ENCODE measurements at places on chromosomes 13 and 19.

- DNase-seq, result no peak
These were observed 457.1 kb downstream of the KLF12 start for GRCh38 chr13:73677048-73677601.

GRCh38 chr13:92103689-92104153 lies 705.3 kb downstream of the GPC5 start:
- no peak for DNase-seq

DNA sequence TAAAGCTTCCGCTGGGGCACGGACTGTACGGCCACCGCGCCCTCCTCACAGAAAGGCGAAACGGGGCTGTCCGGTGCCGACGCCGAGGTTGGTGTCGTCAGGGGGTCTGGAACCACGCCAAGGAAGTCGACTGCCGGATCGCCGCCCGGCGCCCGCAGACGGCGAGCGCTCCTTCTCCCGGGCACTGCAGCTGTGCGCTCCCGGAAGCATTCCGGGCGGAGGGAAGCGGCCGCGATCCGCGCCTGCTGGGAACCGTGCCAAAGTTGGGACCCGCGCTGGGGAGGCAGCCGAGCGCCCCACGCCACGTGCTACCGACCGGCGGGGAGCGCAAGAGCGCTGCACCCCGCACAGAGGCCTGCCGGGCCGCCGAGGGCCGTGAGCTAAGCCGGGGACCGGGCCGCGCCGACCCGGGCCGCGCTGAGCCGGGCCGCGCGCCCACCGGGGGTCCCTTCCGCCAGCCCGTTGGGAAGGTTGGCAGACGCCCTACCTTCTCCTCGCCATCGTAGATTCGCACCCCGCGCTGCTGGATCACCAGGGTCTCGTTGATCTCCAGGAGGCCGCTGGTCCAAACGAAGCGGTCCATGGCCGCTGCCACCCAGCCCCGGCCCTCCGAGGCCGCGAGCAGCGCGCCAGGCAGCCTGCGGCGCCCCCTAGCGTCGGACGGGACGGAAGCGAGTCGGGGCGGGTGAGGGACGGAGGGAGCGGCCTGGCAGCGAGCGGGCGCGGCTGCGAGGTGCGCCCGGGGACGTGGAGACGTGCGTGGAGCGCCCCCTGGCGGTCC lies at the start of gene VPS36:
Gene VPS36, minus strand, starts transcription at position 623 of the 781 bp plus-strand sequence. Its CDS starts 40 bp downstream, at position 583.
- DNase-seq, result peak; percentile 93

- no peak for DNase-seq
These were observed 11.0 kb downstream of the ZNF552 start for GRCh38 chr19:57803594-57804325.

- peak; percentile 78 for DNase-seq
These were observed at the start of gene CEACAM1 for GRCh38 chr19:42528354-42529247. CEACAM1 (minus strand) TSS chr19:42528481; CDS start chr19:42528374, 107 bp downstream.

DNA sequence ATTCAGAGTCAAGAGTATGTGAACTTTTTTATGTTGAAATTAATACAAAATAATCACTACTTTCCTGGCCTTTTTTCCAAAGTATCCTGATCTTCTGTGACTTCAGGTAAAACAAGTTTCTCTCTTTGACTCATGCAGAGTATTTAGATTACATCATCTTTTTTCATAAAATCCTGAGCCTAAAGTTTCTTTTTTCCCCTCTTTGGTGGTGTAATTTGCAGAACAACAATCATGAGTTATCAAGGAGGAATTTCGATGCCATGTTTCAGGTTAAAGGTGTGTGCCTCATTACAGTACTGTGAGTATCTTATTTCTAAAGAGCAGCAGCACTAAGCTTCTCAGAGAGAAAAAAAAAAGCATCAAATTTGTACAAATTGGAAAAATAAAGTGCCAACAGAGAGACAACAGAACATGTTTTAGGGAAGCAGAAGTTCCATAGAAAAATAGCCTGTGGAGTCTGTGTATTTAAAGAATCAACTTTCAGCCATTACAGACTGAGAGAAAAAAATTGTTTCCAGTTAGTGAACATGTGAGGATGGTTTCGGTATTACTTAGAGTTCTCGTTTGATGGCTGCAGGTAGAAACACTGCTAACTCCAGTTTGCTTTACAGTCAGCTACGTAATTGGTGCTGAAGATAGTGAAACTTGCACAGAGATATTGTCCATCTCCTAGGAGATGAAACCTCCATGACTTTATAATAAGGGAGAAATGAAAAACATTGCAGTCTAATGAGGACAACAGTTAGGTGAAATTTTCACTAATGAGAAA lies 78.1 kb upstream of the PCDH9 start:
- DNase-seq, result no peak

- no peak for DNase-seq
These were observed 698 bp downstream of the KANK2 start for GRCh38 chr19:11196406-11197287.

DNA sequence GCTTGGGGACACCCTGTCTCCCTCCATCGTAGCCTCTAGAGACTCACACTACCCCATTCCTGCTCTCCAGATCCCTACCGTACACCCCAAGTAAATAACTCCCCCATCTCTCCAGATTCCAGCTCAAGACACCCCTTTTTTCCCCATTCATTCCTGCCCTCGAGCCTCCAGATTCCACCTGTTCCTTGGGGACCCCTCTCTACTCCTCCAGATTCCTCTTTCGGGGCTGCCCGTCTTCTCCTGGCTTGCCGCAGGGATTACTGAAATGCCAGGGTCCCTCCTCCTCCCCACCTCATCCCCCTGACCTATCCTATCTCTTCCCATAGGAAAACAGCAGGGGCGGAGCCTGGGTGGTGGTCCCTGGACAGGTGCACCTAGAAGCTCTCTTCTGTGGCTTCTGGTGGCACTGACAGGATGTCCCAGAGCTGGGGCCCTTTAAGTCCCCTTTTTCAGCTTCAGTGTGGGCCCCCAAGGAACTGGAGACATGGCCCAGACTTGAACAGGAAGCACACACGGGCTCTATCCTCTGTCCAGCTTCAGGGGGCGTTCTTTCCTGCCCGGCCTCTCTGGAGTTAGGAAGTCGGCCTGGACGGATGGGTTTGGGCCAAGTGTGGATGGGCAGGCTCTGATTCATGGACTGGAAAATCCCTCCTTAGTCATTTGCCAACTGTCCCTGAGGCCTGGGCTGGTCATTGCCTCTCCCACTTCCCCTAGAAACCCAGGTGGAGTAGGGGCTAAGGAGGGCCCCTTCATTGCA lies 1.2 kb downstream of the ZSWIM4 start:
- DNase-seq, result no peak

All from activated CD4-positive, alpha-beta T cell treated with anti-CD3 and anti-CD28 coated beads, Interleukin-2, amount 10 ng/mL, durations not matched to agents 7 days and 5 days (primary cell).